NCI-H1105 (cell line): ENCODE measurements at places on chromosomes 11 and 22.

DNA sequence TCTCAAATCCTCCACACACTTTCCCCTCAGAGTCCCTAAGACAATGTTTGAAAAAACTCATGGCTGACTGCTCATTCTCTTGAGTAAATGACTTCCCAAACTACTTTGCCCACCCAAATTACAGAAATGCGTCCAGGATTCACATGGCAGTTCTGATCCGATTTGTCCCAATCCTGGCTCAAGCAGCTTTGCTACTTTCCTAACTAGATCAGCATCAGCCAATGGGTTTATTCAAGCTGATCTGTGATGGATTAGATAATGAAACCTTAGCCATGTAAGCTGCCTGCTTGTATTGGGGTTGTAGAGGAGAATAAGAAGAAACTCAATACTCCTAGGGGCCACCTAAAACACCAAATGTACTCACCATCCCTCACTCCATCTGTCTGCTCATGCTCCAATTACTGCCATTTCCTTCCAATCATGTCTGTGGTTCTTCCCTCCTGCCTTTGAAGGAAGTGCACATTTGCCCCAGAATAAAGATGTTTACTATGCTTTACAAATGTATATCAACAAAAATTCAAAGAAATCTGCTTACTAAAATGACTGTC, 6.9 kb downstream of the RBFOX2 start:
- no peak for DNase-seq

GRCh38 chr11:38543311-38543710, 1945.3 kb upstream of the RAG2 start:
- DNase-seq: no peak

DNA sequence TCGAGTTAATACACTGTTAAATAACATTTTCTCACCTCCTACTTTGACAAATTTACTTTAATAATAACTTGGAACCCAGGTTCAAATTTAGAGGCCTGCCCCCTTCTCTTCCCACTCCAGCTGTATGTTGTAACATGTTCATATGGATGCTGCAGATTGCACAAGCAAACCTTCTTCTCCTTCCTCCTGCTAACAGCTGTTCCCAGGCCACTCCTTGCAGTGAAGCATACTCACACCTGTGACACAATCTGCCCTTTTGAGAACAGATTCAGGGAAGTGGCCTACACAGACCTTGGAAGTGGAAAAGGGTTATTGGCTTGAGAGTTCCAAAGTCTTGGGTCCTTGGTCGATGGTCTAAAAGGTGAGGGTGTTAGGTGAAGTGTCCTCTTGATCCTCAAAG, 131.9 kb downstream of the TEAD1 start:
- DNase-seq: no peak

DNA sequence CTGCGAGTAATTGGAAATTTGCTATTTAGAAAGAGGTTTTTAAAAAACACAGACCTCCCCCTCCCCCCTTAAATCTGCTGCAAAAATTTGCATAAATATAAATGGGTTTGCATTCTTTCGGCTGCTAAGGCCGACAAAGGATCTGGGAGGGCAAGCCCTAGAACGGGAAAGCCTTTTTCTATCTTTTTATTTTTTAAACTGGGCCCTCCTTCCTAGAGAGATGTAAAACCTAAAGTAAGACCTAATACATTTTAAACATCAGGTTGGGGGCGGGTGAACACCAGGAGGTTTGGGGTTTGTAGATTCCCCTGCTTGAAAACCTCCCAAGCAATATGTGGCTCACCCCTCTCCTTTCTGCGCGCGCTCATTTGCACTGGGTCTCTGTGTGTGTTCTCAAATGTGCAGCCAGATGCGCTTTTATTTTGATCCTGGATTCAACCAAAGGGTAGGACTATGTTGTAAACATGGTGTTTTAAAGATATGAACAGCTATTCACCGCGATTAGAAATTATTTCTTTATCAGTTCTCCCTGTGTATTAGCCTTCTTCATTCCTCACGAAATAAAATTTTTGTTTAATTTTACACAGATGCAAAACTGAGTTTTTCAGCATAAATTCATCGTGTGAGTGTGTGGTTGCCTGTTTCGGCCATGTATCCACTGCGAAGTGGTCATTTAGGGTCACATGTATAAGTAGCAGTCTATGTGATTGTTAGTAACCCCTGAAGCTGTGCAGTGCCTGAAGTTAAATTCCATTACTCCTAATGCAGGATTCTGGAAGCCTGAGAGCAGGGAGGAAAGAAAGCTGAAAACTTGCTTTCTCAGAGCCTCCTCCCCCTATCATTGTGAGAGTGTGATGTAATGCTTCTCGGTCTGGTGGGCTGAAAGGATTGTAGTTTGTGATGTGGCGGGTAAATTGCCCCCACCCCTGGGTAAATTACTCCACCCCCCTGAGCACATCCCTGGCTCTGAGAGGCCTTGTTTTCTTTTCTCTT, 988 bp downstream of the TNRC6B start:
- DNase-seq: peak; percentile 18

GRCh38 chr11:110376711-110377324, 52.9 kb upstream of the FDX1 start:
- DNase-seq: peak; percentile 95

DNA sequence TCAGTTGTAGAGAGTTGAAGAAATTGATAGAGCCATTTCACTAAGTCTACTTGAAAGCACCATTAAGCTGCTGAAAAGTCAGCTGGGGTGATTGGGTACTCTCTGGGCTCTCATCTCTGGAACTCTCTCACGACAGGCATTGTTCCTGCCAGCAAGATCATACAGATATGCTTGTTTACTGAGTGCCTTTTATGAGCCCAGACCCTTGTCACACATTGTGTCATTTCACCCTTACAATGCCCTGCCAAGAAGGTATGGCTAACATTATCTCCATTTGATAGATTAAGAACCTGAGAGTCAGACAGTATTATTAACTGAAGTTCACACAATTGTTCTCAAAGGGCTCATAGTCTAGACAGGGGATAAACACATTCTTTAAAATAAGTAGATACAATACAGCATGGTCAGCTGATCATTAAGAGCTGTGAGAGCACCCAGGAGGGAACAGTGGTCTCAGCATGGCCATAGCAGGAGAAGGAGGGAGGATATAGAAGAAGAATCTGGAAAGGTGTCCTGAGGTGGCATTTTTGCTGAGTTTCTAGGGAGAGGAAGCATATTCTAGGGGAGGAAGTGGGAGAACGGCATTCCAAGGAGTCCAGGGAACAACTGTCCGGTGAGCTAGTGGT, 580.5 kb downstream of the INSC start:
- peak; percentile 63 for DNase-seq

DNA sequence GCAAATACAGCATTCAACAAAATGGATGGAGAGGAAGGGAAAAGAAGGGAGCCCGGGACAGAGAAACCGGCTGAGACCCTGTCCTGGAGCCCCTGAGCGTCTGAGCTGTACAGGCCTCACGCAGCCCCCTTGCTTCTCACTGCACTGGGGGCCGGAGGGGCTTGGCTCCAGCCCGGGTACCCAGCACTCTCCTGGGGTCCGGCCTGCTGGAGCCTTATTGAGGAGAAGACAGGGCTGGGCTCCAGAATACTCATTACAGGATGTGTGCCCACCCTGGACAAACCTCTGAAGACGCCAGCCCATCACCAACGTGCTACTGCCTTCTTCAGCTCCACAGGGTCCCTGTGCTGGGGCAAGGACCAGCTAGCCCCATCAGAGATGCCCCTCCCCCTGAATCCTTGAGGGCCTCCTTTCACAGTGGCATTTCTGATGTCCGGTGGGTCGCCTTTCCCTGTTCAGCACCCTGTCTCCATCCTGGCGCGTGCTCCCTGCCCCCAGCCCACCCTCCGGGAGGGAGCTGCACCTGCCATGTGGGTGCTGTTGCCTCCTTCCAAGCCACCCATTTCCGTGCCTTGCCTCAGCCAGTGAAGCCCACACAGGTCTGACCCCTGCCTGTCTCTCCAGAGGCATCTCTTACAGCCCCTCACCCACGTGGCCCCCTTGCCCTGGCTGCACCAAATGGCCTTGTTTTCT, 14.6 kb upstream of the SUN2 start:
- no peak for DNase-seq

- no peak for DNase-seq
Measured at GRCh38 chr11:122248939-122249338, 132.9 kb upstream of the BLID start.

GRCh38 chr11:118914987-118915386, 10.7 kb downstream of the BCL9L start:
- DNase-seq: no peak

DNA sequence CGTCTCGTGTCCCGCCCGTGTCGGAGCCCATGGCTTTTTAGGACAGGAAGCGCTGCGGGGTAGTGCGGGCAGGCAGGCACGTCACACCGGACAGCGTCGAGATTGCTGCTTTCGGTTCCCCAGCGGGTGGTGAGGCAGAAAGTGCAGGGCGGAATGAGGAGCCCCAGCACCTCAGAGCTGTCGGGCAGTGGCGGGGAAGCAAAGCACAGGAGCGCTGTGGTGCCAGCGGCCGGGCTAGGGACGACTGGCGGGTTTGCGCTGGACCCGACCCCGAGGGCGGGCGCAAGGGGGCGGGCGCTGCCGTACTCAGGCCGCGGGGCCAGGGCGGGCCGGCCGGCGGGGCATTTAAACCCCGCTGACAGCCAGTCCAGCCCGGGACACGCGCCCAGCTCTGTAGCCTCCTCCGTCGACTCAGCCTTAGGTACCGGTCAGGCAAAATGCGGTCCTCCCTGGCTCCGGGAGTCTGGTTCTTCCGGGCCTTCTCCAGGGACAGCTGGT, at the start of gene SLC37A2:
Gene SLC37A2 (plus strand): TSS at position 375 of the 498 bp plus-strand sequence. CDS start 63 bp downstream, at position 438.
- DNase-seq: peak; percentile 56

DNA sequence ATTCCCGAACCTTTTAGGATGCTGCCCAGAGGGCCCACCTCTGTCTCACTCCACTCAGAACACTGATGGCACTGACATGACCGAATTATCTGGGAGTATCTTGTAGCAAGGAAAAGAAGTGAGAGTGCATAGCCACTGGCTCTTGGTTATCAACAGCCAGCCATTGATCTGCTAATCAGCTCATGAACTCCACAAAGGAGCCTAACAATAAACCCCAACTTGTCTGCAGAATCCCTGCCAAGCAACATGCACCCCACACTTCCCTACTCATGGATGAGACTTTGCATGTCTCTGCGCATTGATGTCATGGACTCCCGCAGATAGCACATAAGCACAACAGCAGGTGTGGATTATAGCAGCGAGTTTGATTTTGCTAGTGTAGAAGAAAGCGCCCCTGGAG, 1538.9 kb upstream of the RAG2 start:
- no peak for DNase-seq
